ENCODE measurements at places on chromosomes 4 and X.

- no peak for DNase-seq
Measured at GRCh38 chr4:83855044-83855443, 319.1 kb downstream of the GPAT3 start.

DNA sequence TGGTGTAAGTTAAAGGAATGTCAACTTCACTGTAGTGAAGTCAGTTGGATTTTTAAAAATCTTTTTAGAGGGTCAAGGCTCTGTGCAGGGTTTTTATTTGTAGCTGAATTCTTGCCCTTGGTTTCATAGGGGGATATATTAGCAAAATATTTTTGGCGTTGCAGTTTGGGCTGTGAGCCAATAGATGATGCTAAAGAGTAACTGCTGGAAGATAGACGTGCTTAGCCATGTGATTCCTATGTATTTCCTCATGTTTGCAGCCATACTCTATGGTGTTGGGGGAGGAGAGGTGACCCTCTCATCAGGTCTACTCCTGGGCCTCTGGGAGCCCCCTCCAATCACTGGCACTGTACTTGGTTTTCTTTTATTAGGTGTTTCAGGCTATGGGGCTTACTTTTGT, 246.7 kb upstream of the ARHGAP24 start:
- no peak for DNase-seq

DNA sequence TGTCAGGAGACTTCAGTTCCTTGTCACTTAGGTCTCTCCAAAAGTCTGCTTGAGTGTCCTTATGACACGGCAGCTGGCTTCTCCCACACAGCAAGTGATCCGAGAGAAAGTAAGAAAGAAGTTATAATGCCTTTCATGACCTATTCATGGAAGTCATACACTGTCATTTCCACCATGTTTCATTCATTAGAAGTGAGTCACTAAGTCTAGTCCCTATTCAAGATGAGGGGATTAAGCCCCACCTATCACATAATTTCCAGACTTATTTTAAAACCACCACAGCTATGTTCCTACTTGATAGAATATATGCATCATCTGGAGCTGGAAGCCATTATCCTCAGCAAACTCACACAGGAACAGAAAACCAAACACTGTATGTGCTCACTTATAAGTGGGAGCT, 25.2 kb upstream of the COL25A1 start:
- DNase-seq, result no peak

DNA sequence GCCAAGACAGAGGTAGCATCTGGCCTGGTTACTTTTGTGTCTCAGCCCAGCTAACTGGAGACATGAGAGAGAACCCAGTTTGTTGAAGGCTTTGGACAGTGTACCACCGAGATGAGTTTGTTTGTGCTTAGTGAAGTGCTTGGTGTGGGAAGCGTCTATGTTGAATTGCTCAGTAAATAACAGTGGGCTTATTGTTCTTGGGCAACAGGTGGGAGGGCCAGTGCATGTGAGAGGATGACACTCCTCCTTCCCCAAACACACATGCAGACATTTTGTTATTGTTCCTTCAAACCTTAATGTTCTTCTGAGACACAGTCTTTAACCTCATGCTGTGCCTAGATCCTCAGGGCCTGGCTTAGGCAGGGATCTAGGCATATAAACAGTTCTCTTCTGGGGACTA, 39.7 kb downstream of the MSN start:
- peak; percentile 43 for DNase-seq

DNA sequence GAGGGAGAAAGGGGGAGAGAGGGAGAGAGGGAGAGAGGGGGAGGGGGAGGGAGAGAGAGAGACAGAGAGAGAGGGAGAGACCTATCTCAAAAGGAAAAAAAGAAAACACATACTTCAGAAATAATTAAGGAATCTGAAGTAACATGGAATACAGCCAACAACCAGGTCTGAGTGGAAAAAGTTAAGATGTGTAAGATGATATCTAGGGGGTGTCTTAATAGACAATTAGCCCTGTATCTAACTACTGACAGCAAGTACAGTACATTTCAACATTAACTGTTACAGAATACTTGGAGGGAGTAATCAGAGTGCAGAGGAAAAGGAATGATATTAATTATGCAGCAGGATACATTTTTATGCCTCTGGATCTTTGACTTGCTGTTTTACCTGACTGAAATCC, 22.4 kb downstream of the NUP54 start:
- DNase-seq, result no peak
